ENCODE measurements at places on chromosomes 4 and X.

DNA sequence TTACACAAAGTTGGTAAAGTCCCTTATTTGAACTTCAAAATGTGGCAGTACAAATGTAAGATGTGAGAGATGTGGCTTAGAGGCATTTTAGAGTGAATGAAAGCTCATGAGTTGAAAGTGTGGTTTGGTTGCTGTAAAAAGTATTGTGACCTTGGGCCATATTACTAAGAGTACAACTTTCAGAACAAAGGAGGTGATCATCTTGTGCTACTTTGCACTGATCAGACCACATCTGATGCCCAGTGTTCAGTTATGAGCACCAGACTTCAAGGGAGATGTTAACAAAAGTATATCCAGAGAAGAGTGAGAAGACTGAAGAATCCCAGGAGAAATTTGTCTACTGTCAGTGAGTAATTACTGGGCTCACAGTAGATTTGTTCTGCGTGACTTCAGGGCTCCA is 30.2 kb downstream of the NLGN3 start:
- no peak for DNase-seq
- peaks cover 10% of the 10 kb centered on the region for H3K4me1 ChIP-seq

- no peaks in the 10 kb centered on the region for H3K4me1 ChIP-seq
- no peaks in the 10 kb centered on the region for H3K36me3 ChIP-seq
- no peaks in the 10 kb centered on the region for H3K27me3 ChIP-seq
Measured at GRCh38 chr4:176949029-176949428, 156.3 kb upstream of the VEGFC start.

- no peak for DNase-seq
- peak overlapping the region; percentile 54 for H3K4me3 ChIP-seq
- H3K27me3 ChIP-seq: no peaks in the 10 kb centered on the region
- peaks cover 36% of the 10 kb centered on the region for H3K4me1 ChIP-seq
Measured at GRCh38 chr4:1330761-1331590, 16.0 kb upstream of the UVSSA start.

DNA sequence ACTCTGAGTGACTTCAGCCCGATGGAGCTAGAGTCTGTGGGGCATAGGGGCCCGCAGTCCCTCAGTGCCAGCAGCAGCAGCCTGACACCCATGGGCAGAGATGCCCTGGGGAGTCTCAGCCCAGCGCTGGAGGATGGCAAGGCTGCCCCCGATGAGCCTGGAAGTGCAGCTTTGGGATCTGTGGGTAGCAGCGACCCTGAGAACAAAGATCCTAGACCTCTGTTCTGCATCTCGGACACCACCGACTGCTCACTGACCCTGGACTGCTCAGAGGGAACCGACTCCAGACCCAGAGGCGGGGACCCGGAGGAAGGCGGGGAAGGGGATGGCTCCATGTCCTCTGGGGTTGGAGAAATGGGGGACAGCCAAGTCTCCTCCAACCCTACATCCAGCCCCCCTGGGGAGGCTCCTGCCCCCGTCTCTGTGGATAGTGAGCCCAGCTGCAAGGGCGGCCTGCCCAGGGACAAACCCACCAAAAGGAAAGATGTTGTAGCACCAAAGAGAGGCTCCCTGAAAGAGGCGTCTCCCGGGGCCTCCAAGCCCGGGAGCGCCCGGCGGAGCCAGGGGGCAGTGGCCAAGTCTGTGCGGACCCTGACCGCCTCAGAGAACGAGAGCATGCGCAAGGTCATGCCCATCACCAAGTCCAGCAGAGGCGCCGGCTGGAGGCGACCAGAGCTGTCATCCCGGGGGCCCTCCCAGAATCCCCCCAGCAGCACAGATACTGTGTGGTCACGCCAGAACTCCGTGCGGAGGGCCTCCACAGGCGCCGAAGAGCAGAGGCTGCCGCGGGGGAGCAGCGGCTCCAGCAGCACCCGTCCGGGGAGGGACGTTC is 39.5 kb downstream of the FHDC1 start:
- no peak overlapping the region for H3K4me3 ChIP-seq
- H3K36me3 ChIP-seq: no peaks in the 10 kb centered on the region
- no peak for DNase-seq

- DNase-seq: no peak
- peaks cover 17% of the 10 kb centered on the region for H3K4me1 ChIP-seq
- H3K27ac ChIP-seq: no peak overlapping the region
- no peaks in the 10 kb centered on the region for H3K36me3 ChIP-seq
Measured at GRCh38 chr4:5870701-5871100, 22.2 kb downstream of the CRMP1 start.

- H3K36me3 ChIP-seq: no peaks in the 10 kb centered on the region
- H3K27ac ChIP-seq: no peak overlapping the region
- DNase-seq: no peak
Measured at GRCh38 chrX:116194649-116195048, 24.1 kb downstream of the AGTR2 start.

DNA sequence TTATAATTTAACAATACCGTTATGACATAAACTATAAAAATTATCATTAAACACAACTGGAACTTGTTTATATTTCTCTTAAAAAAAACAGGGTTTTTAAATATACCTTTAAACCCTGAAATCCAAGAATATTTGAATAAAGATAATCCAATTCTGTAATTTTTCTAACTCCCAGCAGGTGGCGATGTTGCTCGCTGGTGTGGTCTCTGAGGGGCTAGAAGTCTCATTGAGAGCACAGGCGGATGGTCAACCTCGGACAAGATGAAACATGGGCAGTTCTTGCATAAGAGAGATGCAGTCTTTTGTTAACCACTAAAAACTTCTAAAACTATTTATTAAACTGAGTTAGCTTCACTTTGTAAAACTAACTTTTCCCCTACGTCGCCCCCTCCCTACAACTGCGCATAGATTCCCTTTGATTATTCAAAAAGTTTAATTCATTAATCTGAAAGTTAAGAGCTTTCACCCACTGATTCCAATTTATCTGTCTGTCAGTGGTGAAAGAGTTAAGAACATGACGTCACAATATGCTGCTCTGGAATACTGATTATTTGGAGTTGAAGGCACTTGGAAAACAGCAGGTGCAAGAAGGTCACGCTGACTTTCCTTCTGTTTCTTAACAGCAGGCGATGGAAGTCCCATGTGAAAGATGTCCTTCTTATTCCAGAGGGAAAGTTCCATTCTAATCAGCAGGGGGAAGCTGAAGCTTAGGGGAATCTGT is 29.5 kb downstream of the DMP1 start:
- H3K27me3 ChIP-seq: peaks cover 2% of the 10 kb centered on the region
- H3K4me3 ChIP-seq: no peak overlapping the region
- no peaks in the 10 kb centered on the region for H3K36me3 ChIP-seq
- H3K4me1 ChIP-seq: no peaks in the 10 kb centered on the region
- DNase-seq: no peak

- H3K27ac ChIP-seq: no peak overlapping the region
- DNase-seq: no peak
- H3K4me3 ChIP-seq: no peak overlapping the region
- peaks cover 29% of the 10 kb centered on the region for H3K36me3 ChIP-seq
- H3K27me3 ChIP-seq: no peaks in the 10 kb centered on the region
Measured at GRCh38 chr4:6085028-6085690, 66.9 kb upstream of the C4orf50 start.

DNA sequence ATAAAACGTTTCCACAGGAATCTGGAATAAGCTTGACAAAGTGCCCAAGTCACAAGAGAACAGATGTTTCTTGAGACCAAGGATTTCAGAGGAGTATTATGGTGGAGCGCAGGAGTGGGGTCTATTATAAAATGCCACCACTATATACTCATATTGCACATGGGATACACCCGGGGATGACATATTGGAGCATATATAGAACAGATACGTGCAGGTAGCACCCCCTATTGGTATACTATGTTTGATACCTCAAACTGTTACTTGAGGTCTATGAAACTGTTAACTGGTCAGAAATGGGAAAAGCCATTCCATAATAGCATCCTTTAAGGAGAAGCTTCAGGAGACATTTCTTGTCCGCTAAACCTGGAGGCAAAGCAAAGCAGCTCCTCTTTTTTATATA is 86.0 kb downstream of the PCYT1B start:
- H3K27me3 ChIP-seq: peaks cover 12% of the 10 kb centered on the region
- no peaks in the 10 kb centered on the region for H3K4me1 ChIP-seq
- no peak overlapping the region for H3K4me3 ChIP-seq
- H3K27ac ChIP-seq: no peak overlapping the region

GRCh38 chr4:98260047-98260578 is 1.1 kb upstream of the RAP1GDS1 start:
- peaks cover 45% of the 10 kb centered on the region for H3K4me1 ChIP-seq
- H3K36me3 ChIP-seq: peaks cover 14% of the 10 kb centered on the region
- H3K27me3 ChIP-seq: no peaks in the 10 kb centered on the region
- H3K4me3 ChIP-seq: peak overlapping the region; percentile 93
- peak overlapping the region; percentile 95 for H3K27ac ChIP-seq

DNA sequence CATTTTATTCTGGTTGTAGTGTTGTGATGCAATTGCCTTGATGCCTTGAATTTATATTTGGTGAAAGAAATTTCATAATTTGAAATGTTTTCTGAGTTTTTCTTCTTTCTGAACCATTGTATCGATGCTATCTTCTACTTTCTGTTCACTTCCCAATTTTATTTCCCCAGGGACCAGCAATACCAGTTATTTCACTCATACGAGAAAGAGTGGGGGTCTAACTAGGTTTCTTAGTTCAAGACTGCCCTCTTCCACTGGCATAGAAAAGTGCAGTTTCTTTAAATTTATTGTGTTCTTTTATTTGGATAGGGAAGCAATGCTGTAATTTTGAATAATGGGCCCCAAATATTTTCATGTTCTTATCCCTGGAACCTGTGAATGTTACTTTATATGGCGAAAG is 544.0 kb upstream of the ADGRL3 start:
- no peak for DNase-seq
- H3K27me3 ChIP-seq: no peaks in the 10 kb centered on the region
- H3K27ac ChIP-seq: no peak overlapping the region

DNA sequence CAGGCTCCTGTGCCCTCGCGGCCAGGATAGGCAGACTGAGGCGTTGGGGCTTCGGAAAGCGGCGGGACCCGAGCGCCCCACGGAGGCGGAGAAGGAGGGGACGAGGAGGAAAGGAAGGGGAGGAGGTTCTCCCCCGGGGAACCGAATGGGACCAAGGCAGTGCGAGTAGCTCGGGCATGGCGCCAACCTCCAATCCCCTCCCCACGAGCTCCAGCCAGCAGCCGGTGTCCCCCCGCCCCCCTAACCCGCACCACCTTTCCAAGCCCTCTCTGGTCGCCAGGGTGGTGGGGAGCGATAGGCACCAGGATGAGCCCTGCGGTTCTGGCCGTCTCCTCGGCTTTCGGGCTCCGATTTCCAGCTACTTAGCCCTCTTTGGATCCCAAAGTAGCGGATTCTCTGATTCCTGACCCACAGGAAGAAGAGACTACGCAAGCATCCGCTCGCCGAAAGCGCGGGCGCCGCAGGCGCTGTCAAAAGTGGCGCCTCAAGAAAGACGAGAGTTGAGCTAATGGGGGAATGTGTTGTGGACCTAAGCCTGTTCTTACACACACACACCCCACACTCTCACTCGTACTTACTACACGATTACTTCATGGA is 15.2 kb upstream of the ZIC3 start:
- peaks cover 2% of the 10 kb centered on the region for H3K36me3 ChIP-seq
- no peak overlapping the region for H3K4me3 ChIP-seq
- no peak overlapping the region for H3K27ac ChIP-seq
- H3K4me1 ChIP-seq: no peaks in the 10 kb centered on the region

- no peak for DNase-seq
- no peak overlapping the region for H3K4me3 ChIP-seq
- no peaks in the 10 kb centered on the region for H3K4me1 ChIP-seq
- no peaks in the 10 kb centered on the region for H3K36me3 ChIP-seq
- no peaks in the 10 kb centered on the region for H3K27me3 ChIP-seq
Measured at GRCh38 chr4:14022456-14022855, 394.9 kb upstream of the BOD1L1 start.

DNA sequence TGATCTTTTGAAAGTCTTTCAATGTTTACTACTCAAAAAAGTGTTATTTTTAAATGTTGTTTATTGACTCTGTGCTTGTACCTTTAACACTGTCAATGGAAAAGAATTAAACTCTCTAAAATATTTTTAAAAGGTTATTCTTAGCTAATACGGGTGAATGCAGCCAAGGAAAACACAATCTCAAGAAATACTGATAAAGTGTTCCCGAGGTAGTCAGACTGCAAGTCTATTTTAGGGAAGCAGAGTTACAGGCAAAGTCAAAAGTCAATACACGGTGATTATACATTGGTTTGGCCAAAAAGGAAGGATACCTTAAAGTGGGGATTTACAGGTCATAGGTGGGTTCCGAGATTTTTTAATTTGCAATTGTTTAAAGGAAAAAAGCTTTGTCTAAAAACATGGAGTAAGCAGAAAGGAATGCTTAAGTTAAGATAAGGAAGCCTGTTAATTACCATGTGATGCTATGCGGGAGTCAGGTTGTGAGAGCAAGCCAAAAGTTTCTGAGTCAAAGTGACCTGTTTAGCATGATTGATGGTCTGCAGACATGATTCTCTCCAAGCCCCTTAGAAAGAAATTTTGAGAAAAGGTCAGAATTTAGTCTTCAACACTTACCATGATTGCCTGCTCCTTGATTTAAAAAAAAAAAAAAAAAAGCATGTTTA is 288.4 kb downstream of the KLHL4 start:
- H3K4me1 ChIP-seq: no peaks in the 10 kb centered on the region
- no peaks in the 10 kb centered on the region for H3K36me3 ChIP-seq
- H3K4me3 ChIP-seq: no peak overlapping the region

DNA sequence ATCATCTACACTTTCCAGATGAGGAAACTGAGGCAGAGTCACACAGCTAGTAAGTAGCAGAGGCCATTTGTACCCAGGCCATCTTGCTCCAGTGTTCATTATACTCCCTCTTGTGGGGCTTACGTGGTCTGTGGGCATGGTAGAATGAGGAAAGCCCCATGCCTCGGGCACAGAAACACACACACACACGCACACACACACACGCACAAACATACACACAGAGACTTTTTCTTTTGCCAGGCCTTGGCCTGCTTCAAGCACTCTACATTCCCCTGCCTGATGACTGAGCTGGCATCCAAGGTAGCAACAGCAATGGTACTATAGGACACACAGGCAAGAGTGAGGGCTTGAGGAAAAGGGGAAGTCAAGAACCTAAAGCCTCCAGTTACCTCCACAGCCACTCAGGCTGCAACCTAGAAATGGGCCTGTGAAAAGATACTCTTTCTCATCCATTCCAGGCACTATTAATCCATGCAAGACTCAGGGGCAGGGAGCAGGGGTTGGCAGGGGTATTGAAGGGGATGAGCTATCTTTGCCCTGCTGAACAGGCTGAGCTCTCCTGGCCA is 43.6 kb downstream of the STARD8 start:
- no peaks in the 10 kb centered on the region for H3K36me3 ChIP-seq
- no peak overlapping the region for H3K4me3 ChIP-seq
- no peak for DNase-seq
- no peak overlapping the region for H3K27ac ChIP-seq
- peaks cover 6% of the 10 kb centered on the region for H3K4me1 ChIP-seq

DNA sequence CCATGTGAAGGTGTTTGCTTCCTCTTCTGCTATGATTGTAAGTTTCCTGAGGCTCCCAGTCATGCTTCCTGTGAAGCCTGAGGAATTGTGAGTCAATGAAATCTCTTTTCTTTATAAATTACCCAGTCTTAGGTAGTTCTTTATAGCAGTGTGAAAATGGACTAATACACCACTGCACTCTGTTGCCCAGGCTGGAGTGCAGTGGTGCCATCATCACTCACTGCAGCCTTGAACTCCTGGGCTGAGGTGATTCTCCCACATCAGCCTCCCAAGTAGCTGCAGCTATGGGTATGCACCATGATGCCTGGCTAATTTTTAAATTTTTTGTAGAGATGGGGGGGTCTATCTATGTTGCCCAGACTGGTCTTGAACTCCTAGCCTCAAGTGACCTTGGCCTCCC is 15.8 kb upstream of the IGFBP7 start:
- H3K27me3 ChIP-seq: peaks cover 40% of the 10 kb centered on the region
- no peaks in the 10 kb centered on the region for H3K4me1 ChIP-seq
- H3K27ac ChIP-seq: no peak overlapping the region
- peaks cover 1% of the 10 kb centered on the region for H3K36me3 ChIP-seq

Measured in central memory CD8-positive, alpha-beta T cell (primary cell).